CD4-positive, alpha-beta T cell treated with Interleukin-15 for 4 hours (primary cell): ENCODE measurements at places on chromosomes 1 and 21.

- DNase-seq = no peak
These were observed 625.8 kb downstream of the BRINP3 start for GRCh38 chr1:189851806-189852367.

GRCh38 chr1:42144711-42145388 is 8.4 kb upstream of the GUCA2B start:
- DNase-seq = no peak

DNA sequence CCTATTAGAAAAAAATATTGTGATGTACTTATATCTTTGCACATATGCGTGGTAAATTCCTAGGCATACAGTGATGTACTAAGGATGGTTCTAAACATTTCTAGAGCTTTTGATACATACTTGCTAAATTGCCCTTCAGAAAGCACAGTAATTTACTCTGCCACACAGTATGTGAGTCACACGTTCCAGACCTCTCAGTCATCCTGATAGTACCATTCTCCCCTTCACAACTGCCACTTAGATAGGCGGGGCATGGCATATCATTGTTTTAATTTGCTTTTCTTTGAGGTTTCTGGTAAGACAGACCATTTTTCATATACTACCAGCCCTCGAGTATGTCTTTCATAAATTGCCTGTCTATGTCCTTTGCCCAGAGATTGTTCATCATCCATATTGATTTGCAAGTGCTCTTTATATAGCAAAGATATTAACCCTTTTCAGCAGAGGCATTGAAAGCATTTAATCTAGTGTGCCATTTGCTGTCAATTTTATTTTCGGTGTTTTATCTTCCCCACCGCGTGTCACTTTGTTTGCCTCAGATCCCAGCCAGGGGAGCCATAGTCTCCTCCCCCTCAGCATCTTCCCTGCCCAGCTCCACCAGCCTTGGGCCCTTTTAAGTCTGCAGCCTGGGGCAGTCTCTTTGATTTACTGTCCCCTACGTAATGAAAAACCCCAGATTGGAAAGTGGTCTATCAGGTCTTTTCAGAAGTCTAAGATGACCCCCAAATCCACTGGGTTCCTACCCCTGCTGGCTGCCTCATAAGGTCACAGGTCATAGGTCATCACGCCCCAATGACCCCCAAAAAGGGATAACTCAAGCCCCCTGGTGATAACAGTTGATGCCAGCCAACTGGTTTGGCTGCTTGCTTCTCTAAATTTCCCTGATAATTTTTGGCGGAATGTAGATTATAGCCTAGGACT is 11.8 kb upstream of the PAX7 start:
- no peak for DNase-seq

GRCh38 chr1:10813799-10814198 is 17.4 kb upstream of the CASZ1 start:
- no peak for DNase-seq

GRCh38 chr21:34550182-34550799 is 38.3 kb upstream of the KCNE1 start:
- no peak for DNase-seq

- DNase-seq = no peak
These were observed 28.9 kb upstream of the EFCAB14 start for GRCh38 chr1:46747683-46748288.

DNA sequence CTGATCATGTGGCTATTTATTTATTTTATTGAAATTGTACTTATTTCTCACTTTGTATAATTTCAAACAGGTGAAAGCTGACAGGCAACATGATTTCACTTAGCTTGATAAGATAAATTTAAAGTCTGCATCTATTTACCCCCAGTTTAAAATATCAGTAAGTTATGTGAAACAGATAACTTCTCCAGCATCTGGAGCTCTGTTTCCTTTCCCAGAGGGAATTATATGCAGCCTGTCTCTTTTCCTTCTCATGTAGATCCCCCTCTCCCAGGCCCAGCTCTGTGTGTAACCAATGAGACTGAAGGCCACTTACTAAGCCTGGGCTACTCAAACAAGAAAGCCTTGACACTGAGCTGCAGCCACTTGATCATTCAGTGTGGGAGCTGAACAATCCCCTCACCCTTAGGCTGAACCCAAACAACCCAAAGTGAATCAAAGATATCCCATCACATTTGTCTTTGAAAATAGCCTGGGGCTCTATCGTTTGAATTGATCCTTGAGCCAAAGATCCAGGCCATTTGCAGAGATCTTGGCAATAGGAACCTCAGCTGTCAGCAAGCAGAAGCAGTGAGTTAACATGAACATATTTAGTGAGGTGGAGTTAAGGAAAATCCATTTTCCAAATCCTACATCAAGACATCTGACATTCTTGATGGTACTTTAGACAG is 383.9 kb downstream of the TGFB2 start:
- DNase-seq = no peak

- DNase-seq = no peak
These were observed 176.8 kb downstream of the ZP4 start for GRCh38 chr1:237713916-237714315.

DNA sequence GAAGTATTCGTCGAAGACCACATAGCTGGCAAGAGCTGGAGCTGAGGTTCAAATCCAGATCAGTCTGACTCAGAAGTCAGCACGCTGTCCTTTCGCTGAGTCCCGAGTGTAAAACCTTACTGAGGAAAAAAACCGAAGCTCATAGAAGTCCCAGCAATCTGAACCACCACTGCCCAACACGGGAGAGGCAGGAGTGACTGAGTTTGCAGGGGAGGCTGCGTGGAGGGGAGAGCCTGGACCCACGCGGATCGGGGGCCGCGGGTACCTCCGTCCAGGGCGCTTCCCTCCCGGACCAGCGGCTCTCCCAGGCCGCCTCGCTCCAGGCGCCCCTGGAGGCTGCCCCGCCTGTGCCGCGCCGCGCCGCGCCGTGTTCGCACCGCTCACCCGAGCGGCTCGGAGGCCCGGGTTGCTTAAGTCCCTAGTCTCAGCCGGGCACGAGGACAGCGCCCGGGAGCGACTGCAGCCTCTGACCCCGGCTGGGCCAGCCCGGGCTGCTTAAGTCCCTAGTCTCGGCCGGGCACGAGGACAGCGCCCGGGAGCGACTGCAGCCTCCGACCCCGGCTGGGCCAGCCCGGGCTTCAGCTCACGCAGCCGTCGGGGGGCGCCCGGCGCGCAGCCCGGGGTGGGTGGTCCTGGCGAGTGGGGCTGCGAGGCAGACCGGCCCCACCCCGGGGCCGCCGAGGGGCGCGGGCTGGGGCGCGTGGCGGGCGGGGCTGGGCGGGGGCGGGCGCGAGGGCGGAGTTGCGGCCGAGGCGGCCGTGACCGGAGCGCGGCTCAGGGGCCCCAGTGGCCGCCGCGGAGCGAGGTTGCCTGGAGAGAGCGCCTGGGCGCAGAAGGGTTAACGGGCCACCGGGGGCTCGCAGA is at the start of gene ADAMTSL4:
ADAMTSL4 (plus strand) TSS at position 777 of the 864 bp plus-strand sequence. CDS start 2,881 bp downstream, outside the sequence.
- DNase-seq = no peak

- DNase-seq = no peak
These were observed 19.3 kb downstream of the SERTAD4 start for GRCh38 chr1:210251680-210252490.

DNA sequence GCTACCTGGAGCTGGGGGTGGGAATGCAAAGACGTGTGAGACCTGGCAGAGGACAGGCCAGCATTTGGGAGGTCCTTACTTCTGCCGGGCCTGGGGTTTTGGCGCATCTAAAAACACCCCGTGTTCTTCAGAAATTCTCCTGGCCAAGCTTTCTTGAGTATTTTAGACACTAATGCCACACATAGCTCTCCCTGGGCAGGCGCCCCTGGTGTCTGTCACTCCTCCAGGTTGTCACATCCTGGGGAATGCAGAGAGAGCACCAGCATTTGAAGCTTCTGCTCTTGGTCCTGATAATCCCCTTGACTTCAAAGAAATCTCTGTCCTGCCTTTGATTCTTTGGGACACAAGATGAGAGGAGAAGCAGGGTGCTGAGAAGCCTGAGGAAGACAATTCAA is 6.0 kb downstream of the CAPN9 start:
- DNase-seq = no peak

DNA sequence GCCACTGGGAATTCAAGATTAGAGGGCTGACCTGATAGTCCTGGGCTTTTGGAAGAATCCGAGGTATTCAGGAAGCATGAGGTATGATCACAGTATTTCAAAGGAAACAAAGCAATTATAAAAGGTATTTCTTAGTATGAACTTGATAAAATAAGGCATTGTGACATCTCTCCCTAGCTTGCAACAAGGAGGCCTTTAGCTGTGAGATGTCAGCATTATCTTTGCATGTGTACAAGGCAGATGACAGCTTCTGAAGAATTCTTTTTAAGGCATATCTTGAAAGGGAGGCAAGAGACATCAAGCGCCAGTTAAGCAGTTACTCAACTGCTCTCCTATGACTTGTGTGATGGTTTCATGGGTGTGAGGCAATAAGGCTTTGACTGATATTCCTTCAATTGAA is 1123.7 kb downstream of the PLA2G4A start:
- no peak for DNase-seq

DNA sequence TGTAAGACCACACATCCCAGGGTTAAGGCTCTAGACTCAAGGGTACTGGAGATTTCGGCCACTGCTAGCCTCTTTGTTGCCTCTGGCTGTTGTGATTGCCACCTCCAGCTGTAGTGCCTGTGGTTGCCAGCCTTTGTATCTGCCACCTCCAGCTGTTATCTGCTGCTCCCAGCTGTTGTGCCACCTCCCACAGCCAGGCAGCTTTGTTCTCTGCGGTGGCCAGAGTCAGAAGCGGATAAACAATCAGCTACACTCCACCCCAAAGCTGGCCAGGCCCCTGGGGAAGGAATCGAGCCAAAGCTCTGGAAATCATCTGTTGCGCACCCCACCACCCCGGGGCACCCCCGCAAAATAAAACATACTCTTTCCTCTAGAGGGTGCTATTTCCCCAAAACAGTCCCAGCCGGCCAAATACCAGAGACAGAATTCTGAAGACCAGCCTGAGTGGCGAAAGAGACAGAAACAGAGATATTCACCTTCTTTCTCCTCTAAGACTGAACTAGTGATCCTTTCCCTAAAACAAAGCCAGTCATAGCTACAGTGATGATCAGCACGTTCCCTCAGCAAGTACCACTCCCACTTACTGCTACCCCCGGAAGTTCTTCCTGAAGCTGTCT is 14.8 kb upstream of the PIGM start:
- DNase-seq = peak; percentile 56

DNA sequence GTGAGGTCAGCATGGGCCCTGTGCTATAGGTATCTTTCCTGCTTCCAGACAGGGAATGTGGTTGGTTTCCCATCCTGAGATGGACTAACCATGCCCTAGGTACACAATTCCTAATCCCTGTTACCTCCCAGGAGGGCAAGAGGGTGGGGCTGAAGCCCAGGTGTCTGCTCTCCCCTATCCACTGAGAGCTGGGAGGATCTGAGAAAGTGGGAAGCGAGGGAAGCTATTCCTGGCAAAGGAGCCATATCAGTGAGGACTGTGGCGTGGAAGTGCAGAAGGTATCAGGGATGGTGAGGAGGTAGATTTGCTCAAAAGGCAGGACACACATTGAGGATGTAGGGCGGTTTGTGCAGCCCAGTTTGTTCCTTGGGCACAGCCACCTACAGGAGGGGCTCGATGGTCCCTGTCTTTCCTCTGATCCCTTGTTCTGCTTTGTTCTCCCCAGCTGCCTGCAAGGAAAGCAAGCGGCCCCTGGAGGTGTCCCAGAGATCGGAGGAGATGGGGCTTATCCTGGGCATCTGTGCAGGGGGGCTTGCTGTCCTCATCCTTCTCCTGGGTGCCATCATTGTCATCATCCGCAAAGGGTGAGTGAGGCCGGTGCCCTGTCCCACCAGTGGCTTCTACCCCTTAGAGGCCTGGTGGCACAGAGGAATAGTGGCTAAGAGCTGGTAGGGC is 48.1 kb downstream of the PTPRU start:
- DNase-seq = no peak

DNA sequence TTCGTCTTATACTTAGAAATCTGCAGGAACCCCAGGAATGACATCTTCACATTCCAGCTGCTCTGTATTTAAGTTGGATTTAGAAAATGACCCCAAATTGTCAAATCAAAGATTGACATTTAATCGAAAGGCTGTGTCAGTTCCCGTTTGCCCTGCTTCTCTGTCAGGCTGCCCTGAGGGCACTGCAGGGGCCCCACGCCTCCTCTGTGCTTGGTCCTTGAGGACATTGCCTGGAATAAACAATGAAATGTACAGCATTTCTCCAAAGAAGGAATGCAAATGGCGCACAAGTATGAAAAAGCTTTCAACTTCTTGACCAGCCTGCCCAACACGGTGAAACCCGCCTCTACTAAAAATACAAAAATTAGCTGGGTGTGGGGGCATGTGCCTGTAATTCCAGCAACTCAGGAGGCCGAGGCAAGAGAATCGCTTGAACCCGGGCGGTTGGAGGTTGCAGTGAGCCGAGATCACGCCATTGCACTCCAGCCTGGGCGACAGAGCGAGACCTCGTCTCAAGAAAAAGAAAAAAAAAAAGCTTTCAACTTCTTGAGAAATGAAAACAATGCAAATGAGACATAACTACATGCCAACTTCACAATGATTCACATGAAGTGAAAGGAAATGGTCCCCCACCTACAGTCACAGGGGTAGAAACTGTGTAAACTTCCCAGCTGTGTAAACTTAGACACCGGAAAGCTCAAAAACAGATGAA is 3.0 kb downstream of the TMPRSS3 start:
- DNase-seq = peak; percentile 57

DNA sequence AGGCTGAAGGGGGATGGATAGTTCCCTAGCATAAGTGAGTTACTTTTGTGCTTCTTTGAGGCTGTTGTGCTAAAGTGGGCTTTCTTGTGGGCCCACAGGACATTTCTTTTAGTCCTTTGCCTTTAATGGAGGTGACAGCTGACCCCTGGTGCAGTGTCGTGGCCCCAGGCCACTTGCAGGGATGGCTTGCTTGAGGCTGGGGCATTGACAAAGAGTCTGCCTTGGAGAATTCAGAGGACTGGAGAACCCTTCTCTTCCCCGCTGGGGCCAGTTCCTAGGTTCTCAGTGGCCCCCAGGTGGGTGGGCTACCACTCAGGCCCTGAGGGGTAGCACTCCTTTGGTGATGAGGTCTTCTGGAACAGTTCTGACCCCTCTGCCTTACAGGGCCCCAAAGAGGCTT is 12.8 kb downstream of the ABCG1 start:
- no peak for DNase-seq

GRCh38 chr21:42676808-42677207 is 23.4 kb downstream of the PDE9A start:
- no peak for DNase-seq

- DNase-seq = no peak
These were observed 480.4 kb upstream of the CAMK1G start for GRCh38 chr1:209103092-209103491.

DNA sequence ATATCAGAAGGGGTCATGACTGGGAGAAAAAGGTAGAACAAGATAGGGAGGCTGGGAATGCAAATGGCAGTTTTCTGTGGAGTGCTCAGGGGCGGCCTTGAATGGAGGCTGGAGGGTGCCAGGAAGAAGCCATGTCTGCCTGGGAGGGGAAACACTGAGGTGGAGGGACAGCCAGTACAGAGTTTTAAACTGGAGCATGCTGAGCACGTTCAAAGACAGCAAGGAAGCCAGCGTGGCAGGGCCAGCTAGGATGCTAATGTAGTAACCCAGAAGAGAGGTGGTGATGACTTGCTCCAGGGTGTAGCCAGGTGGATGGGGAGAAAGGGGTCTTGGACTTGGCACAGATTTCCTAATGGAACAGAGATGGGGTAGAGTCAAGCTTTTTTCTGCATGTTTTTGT is 445.8 kb upstream of the VAMP3 start:
- DNase-seq = no peak
